ENCODE measurements at places on chromosomes 2 and 18.
A peak's percentile ranks its signal among the peaks of the same experiment; 100 is the strongest.

- no peak for DNase-seq
Observed at GRCh38 chr2:112184121-112184520, 45.9 kb downstream of the FBLN7 start.

- DNase-seq: no peak
Observed at GRCh38 chr2:159287733-159288132, 1.2 kb upstream of the WDSUB1 start.

- no peak for DNase-seq
Observed at GRCh38 chr2:48391616-48392015, 138.3 kb upstream of the STON1 start.

DNA sequence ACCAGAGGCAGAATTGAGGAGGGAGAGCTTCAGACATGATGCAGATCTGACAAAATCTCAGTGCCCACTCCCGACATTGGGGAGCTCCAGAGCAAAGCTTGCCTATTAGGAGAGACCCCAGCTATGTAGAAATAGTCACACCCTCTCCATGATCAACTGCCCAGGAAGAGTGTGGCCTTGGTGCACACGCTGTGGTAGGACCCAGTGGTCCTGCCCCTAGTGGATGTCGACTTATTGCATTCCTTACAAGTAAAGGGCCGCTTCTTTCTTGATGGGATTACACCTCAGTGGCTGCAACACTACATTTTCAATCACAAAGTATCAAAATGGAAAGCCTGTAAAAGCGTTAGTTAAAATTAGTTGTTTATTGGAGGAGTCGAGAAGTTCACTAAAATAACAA, 64.2 kb downstream of the VRK2 start:
- no peak for DNase-seq

DNA sequence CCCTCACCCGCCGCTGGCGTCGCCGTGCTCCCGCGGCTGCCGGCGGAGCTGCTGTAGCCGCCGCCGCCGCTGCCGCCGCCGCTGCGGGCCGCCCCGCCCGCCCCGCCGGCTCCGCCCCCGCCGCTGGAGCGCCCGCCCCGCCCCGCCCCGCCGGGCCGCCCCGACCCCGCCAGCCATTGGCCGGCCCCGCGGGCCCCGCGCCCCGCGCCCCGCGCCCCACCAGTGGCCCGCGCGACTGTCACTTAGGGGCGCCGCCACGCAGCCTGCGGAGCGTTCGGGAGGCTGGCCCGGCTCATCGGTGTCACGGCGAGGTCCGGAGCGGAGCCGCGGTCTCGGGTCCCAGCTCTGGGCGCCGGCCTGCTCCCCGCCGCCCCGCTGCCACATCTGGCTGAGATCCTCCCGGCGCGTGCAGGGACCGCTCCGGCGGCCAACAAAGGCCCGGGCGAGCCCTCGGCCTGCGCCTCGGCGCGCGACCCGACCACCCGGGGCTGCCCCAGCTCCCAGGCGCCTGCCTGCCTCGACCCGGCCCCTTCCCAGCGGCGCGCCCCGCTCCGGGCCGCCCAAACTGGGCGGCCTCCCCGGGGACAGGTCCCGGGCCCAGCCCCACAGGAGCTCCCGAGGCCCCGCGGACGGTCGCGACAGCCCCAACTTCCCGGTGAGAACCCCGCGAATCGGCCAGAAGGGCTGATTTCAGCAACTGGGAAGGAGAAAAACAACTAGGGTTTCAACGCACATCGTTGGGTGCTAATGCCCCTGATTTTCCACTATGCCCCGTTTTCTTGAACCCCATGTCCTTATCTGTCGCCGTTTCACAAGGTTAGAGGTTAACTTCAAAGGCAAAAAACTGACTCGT, at the start of gene MGAT4A:
MGAT4A (minus strand) TSS at position 92 of the 853 bp plus-strand sequence. CDS start 4,800 bp downstream, outside the sequence.
- peak; percentile 84 for DNase-seq

GRCh38 chr2:64328756-64329155, 125.2 kb upstream of the LGALSL start:
- DNase-seq: no peak

- no peak for DNase-seq
Observed at GRCh38 chr2:127310980-127311379, 17.0 kb upstream of the ERCC3 start.

GRCh38 chr18:12308386-12309100, 502 bp downstream of the TUBB6 start:
- DNase-seq: no peak

DNA sequence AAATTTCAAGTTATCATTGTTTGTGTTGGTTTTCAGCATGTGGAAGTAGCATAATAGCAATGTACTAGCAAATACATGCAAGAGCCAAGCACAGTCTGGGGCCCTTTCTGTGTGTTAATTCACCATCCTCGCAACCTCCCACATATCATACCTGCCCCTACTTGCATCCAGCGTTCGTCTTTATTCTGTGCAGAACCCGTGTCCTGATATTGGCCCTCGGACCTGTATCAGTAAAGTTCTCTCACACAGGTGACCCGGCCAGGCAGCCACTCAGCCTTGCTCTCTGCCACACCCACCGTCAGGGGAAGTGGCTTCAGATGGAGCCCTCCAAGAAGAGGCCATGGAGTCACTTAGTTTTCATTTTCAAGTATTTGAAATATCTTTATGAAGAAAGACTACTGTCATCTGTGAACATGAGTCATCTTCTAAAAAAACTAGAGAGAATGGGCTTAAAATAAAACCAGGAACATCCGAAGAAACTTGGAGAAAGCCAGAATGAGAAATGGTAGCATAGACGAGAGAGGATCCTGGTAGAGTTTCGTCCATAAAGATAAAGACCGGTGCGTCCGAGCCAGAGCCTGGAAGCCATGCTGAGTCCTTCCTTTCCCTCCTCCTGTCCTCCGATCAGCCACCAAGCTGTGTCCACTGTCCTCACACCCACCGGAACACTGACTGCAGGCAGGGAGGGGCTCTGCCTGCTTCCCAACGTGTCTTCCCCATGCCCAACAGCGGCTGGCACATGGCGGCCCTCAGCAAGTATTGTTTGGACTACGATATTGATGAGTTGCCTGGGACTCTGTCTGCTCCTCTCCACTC, 57.3 kb upstream of the RPL31 start:
- DNase-seq: no peak

DNA sequence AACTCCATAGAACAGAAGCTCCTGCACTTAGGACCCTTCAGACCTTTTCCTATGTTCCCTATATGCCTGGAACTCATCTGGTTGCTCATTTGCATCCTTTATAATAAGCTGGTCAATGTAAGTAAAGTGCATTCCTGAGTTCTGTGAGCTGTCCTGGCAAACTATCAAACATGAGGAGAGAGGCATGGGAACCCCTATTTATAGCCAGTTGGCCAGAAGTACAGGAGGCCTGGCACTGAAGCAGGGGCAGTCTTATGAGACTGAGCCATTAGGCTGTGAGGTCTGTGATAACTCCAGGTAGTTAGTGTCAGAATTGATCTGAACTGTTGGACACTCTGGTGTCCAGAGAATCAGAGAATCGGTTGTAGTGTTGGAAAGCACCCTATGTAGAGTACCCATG, 88.4 kb downstream of the EHD3 start:
- no peak for DNase-seq

DNA sequence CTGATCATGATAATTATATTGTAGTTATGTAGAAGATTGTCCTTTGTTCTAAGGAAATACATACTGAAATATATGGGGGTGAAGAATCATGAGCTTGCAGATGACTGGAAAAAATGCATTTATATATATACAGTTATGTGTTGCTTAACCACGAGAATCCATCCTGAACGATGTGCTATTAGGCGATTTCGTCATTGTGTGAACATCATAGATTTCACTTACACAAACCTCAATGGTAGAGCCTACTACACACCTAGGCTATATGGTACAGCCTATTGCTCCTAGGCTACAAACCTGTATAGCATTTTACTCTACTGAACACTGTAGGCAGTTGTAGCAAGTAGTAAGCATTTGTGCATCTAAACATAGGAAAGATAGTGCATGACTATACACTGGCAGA, 2.6 kb upstream of the ACAA2 start:
- no peak for DNase-seq

- DNase-seq: peak; percentile 95
Observed at GRCh38 chr2:28392297-28393113, at the start of gene FOSL2. TSS of gene FOSL2 (plus strand) at chr2:28392858. CDS start at chr2:28393721, 863 bp downstream.

- no peak for DNase-seq
Observed at GRCh38 chr2:198710562-198710961, 747.2 kb downstream of the SATB2 start.

GRCh38 chr2:65452150-65452895, 19.9 kb upstream of the SPRED2 start:
- no peak for DNase-seq

DNA sequence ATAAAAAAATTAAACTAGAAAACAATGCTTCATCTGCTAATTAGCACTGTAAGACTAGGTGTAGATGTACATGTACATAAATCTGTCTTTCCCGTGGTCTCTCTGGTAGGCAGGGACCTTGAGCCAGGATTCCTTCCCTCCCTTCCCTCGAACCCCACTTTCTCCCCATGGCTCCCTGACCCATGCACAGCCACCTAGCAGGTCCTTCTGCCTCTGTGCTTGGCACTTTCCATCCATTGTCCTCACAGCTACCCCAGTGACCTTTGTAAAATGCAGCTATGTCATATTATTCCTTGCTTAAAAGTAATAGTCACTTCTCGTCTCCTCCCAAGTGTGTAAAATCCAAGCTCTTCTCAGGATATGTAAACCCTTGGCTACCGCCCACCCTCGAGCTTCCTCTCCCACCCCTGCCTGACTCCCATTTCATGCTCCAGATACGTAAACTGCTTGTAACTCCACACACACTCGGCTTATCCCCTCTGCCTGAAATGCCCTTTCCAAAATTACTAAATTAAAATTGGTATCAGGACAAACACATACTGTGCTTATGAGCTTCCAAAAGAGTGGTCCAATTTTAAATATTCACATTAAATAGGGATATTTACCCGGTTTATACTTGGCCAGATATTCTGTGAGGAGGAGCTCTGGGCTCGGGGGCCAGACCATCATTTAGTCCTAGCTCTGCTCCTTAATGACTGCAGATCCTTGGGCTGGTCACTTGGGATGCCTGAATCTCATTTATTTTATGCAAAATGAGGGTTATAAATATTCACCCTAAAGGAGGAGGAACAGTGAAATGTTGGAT, 54.0 kb upstream of the RALBP1 start:
- DNase-seq: no peak

- no peak for DNase-seq
Observed at GRCh38 chr2:207928079-207928478, 97.2 kb downstream of the PLEKHM3 start.

DNA sequence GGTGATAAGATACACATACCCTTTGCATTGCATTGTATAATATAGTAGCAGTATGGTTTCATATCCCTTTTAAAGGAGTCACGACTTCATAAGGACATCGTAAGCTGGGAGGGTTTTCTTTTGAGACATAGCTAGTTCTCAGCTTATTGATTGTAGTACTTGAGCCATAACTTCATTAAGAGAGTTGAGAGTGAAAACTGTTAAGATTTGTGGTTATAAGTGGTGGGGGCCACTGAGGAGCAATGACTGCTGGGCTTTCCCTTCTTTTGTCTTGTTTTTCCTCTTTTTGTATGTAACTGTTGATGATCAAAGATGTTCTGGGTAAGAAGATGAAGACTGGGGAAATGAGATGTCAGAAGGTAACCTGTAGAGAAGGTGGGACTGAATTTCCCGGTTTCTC, 11.0 kb downstream of the EIF5B start:
- no peak for DNase-seq

- DNase-seq: no peak
Observed at GRCh38 chr18:23897733-23898132, 116.8 kb upstream of the TTC39C start.

DNA sequence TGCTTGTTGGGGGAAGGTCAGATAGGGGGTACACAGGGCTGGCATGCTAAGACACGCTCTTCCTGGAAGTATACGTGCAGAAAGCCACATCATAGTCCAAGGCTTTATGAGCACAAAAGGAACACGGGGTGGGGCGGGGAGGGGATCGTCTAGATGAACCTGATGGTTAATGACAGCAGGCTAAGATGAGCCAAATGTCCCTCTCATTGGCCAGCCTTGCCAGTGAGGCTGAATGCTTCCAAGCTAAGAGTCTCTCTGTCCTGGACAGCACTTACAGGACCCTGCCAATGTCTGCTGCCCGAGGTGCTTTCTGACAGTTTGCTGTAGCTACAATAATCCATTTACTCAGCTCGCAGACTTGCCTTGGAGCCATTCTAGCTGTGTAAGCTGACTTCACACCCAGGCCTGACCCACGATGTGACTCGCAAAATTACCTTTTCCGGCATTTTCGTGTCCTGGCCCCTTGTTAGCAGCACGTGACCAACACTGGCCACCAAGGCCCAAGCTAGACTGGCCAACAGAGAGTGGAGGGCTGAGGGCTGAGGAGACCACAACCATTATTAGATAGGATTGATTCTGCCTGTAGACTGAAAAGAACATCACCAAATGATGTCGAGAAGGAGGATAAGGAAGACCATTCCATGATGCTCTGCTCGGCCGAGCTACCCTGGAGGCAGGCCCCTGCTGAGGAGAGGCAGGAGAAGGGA, 84.2 kb downstream of the MALT1 start:
- peak; percentile 33 for DNase-seq

DNA sequence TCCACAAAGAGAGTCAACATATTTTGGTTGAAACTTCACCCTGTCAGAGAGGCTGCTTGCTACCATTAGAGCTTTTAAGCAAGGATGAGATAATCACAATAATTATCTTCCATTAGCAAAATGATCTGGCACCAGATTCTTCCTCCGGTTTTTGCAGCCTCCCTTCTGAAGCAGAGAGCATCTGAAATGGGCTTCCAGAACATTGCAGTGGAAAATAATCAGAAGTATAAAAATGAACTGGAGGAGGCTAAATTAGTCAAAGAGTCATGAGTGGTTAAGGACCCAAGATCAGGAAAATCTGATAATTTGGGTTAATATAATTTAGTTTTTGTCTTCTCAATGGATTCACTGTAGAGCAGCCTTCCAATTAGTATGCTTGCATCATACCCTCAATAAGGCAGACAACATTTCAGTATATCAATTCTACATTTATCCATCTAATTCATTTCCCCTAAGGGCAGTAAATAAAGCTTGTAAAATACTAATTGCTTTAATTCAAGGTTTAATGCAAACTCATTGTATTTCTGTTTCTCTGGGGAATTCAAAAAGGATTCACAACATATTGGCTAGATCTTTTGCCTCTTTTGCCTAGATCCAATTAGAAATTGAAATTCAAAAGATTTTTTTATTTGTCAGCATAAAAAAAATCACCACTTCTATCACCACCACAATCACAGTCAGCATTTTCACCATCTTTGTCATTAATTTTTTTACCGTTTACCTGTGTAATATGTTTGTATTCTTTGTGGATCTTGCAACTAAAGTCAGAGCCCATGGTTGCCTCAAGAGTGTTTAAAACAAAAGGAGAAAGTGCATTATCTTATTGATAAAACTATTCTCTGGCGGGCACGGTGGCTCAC, 537.2 kb upstream of the DCC start:
- DNase-seq: no peak

DNA sequence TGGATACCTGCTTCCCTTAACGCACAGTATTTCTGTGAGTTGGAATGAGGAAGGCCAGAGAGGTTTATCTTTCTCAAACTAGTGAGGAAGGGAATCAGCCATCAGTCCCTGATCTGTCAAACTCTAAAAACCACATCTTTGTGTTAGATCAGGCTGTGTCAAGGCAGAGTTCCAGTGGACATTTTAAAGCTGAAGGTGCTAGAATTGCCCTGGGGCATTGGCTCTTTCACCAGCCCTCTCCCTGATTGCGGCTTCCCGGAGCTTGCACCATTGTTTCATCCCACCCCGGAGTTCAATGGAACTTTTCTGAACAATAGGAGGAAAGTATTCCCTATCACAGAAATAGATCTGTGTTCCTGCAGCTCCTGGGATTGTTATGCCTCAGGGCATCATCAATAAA, 110.2 kb downstream of the RNF144A start:
- DNase-seq: no peak

- DNase-seq: no peak
Observed at GRCh38 chr18:52077251-52077983, 262.6 kb upstream of the DCC start.

- no peak for DNase-seq
Observed at GRCh38 chr2:219282943-219283581, 3.9 kb downstream of the DNAJB2 start.

All from T-cell (primary cell).